ENCODE measurements at places on chromosomes 7 and 10.
A peak's percentile ranks its signal among the peaks of the same experiment; 100 is the strongest.

- peak; percentile 56 for DNase-seq
Observed at GRCh38 chr7:40133561-40134427, 628 bp downstream of the MPLKIP start.

GRCh38 chr10:125035136-125035535, 93.2 kb downstream of the ZRANB1 start:
- DNase-seq, result peak; percentile 95

GRCh38 chr7:100539436-100540006, 518 bp downstream of the AGFG2 start:
- DNase-seq, result no peak

GRCh38 chr7:3767917-3768777, 467.1 kb downstream of the SDK1 start:
- DNase-seq, result no peak

DNA sequence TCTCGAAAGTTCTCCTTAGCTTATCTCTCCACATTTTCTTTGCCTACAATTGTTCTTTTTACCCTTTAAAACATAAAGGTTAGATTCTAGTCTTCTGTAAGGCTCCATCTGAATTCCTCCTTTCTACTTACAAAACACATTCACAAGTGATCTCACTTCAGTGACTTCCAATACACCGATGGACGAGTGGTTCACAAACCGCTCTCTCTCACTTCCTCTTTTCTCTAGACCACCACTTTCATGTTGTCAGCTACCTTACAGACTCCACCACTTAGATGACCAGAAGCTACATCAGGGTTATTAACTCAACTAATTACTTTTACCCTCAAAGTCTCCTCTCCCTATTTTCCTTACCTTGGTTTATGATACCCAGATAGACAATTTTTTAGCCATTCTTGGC, 11.8 kb downstream of the MET start:
- no peak for DNase-seq

DNA sequence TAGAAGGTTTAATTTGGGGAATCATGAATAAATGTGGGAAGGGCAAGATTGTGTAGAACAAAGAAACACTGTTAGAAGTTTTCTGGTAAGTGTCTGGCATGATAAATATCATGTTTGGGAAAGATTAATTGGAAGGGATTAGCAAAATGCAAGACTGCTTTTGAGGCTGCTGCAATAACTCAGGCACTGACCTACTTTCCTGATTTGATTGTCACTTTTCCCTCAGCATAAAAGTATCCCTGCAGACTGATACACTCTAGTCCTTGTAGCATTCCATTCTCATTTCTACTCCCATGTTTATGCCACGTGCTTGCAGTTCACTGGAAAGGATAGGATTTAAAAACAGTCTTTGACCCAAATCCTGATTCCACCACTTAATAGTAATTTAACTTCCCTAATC, 303.3 kb upstream of the SEMA3A start:
- peak; percentile 30 for DNase-seq

DNA sequence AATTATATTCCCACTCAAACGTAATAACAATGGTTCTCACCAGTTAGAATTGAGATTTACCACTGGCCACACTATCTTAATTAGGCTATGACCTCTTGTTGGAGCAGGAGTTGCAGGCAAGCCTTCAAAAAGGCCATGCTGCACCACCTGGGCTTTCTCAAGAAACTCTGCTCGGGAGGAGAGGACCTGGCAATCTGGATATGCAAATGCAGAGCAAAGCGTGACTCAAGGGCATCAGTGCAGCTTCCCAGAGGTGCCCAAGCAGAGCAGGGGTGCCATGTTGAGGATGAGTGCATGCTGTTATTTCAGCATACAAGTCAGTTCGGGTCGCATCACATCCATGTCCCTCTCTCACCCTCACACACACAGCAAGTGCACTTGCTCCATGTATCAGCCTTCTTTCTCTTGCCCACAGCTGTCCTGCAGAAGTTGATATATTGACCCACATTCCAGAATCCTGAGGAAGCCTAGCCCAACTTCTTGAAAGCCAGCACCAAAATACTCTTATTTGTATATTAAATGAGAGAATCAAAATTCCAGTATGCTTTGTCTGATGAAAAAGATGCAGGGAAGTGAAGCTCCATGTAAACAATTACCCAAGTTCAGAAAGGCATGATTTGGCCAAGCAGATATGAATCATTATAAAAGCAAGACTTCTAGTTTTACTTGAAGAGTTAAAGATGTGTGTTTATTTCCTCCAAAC, 55.7 kb upstream of the IL6 start:
- peak; percentile 74 for DNase-seq

DNA sequence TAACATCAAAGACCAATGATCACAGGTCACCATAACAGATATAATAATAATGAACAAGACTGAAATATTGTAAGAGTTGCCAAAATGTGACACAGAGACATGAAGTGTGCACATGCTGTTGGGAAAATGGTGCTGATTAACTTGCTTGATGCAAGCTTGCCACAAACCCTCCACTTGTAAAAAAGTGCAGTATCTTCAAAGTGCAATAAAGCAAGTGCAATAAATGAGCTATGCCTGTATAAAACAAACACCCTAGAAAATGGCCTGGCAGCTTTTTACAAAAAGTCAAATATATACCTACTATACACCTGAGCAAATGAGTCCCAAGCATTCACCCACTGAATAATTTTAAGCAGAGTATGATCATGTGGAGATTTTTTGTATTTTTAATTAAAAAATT, 9.7 kb upstream of the CCDC7 start:
- DNase-seq, result no peak

- DNase-seq, result no peak
Observed at GRCh38 chr10:35852721-35853120, 210.6 kb upstream of the FZD8 start.

DNA sequence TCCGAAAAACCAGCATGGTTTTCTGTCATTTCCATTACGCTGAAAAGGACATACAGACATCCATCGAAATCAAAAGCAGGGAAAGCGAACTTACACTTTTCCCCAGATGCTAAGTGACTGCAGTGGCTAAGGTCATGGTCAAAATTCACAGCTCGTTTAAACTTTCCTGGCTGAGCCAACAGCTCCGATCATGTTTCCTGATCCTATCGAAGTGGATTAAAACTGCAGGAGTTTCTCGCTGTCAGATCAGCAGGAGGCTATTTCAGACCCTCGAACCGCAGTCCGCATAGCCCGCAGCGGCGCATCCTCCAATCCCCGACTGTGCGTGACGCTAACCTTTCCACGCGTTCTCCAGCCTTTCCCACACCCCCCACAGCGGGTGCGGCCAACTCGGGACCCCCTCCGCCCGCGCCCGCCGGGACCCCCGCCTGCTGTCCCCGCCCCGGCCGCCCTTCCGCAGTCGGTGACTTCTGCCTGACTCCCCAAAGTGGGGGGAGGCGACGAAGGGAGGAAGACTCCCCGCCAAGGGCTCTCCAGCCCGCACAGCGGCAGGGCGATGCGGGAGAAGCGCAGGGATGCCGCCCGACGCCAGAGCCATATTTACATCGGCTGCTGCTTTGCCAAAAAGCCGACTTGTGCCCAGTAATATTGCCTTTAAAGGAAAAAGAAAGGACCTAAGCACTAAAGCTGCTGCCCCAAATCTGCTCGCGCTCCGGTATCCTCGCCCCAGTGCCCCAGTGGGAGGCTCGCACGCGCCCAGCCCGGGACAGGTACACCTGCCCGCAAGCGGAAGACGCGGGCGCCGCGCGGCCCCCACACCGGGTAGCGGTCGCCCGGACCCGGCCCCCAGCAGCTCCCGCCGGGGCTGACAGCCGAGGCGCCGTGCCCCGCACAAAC, 1.2 kb downstream of the PIP4K2A start:
- DNase-seq, result no peak

GRCh38 chr10:110704906-110705476, 60.9 kb downstream of the RBM20 start:
- DNase-seq, result no peak

- no peak for DNase-seq
Observed at GRCh38 chr10:106866244-106866845, 298.2 kb downstream of the SORCS1 start.

DNA sequence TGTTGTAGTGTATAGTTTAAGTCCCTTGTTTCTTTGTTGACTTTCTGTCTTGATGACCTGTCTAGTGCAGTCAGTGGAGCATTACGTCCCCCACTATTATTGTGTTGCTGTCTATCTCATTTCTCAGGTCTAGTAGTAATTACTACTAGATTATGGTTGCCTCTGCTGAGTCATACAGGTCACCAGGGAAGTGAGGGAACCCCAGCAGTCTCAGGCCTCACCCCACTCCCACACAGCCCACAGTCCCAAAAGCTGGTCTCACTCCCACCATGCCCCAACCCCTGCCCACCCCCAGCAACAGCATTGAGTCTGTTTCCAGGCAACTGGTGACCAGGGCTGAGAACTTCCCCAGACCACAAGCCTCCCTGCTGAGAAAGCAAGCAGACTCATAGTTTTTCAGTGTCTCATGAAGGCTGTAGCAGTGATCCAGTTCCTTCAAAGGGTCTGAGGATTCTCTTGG, 88.0 kb downstream of the PLXDC2 start:
- peak; percentile 95 for DNase-seq

DNA sequence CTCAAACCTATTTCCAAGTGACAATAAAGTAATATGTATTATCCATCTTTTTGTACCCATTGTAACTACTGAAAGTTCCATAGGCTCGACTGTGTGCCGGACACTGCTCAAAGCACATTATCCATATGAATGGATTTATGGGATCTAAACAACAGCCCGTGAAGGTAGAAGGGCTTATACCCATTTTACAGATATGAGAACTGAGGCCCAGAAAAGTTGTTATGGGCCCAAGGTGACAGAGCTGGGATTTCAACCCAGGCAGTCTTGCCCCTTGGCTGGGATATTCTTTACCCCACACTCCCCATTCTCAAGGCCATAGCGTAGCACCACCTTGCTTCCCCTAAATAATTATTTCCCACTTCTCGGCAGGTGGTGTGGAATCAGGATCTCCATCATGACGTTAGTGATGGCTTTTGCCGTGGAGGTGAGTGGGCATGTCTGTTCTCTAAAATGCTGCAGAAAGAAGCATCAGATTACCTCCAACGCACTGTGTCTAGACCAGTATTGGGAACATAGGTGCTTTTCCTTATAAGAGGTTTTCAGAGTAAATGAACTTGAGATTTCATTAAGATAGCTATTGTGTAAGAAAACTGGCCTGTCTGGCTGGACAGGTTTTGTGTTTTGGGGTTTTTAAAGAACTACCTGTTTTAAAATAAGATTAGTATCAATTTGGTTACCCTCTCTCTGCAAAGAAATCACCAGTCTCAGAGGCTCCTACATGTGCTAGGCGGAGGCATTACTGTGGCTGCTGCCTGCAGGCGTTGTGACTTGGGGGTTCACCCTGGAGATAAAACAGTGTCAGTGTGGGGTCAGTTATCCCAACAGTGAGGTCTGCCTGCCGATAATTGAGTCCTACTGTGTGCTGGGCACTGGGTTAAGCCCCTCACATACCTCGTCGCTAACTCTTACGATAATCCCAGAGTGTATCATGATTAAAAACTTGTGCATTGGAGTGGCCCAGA, 85.1 kb upstream of the SDK1 start:
- DNase-seq, result no peak

GRCh38 chr10:8633909-8634308, 579.4 kb downstream of the GATA3 start:
- no peak for DNase-seq

GRCh38 chr7:110507369-110507768, 583.6 kb upstream of the LRRN3 start:
- DNase-seq, result no peak

DNA sequence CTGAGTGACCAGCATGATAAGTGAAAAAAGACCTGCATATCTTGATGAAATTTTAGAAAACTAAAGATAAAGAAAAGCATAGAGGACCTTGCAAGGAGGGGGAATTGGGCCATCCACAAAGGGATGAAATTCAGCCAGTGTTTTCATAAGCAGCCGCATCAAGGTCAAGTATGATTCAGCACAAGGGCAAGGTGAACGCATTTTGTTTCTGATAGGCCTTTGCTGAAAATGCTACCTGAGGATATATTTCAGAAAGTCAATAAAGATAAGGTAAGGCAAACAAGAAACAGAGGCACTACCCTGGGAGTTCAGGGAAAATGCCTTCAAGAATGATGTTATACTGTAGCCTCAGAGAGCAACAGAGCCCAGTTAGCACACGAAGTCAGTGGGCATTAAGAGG, 55.0 kb upstream of the SHH start:
- DNase-seq, result no peak

DNA sequence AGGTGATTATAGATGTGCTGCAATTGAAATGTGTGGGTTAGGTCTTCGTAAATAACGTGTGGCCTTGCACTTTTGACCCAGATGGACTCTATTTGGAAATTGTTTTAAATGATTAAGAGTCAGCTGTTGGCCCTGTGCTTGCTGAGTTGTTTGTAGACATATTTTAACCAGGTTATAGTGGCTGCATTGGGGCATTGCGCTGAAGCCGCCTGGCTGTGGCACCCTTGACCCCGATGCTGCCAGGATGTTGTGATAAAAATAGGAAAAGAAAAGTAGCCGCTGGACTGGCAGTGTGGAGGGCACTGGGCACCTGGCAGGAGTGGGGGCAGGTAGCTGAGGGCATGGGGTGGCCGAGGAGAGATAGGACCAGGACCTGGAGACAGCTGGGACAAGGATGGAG, 13.4 kb downstream of the LRRC27 start:
- no peak for DNase-seq

GRCh38 chr10:59672150-59672875, 37.3 kb downstream of the SLC16A9 start:
- DNase-seq, result no peak

- DNase-seq, result no peak
Observed at GRCh38 chr7:128093614-128094570, 62.7 kb upstream of the LRRC4 start.

DNA sequence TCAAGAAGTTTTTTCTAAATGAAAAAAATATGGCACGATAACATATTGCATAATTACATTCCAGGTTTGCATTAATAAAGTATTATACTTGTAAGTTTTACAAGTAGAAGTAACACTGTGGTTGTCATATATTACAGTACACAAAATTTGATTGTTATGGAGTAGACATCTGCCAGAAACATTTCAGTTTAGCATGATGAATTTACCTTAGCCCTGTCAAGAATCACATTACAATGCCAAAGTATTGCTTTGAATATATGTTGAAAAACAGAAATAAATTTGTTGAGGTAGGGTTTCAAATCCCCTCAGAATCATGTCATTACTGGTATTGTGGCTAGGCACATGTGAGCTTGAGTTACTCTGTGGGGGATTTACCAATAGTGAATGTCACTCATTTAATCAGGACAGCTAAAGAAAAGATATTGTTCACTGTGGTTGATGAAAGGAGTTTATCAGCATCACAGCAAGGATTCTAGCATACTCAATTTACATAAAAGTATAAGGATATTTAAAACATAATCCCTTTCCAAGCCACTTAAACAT, 112.1 kb downstream of the MDFIC start:
- DNase-seq, result no peak

DNA sequence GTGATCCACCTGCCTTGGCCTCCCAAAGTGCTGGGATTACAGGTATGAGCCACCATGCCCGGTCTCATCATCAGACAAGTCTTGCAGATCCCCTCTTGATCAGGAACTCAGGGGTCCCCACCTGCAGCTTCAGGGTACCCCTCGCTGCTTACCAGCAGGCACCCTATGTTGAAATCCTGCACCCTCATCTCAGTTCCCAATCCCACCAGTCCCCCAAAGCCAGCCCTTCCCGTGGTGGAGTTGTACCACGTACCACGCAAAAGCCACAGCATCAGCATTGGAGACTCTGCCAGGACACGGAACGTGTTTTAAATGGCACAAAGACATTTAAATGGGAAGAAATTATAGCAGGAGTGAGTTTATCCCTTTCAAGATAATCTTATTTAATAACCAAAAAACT, 202.0 kb downstream of the CUX1 start:
- DNase-seq, result no peak

- no peak for DNase-seq
Observed at GRCh38 chr7:118057404-118057803, 126.6 kb upstream of the LSM8 start.
